ENCODE measurements at places on chromosomes 2 and 18.

DNA sequence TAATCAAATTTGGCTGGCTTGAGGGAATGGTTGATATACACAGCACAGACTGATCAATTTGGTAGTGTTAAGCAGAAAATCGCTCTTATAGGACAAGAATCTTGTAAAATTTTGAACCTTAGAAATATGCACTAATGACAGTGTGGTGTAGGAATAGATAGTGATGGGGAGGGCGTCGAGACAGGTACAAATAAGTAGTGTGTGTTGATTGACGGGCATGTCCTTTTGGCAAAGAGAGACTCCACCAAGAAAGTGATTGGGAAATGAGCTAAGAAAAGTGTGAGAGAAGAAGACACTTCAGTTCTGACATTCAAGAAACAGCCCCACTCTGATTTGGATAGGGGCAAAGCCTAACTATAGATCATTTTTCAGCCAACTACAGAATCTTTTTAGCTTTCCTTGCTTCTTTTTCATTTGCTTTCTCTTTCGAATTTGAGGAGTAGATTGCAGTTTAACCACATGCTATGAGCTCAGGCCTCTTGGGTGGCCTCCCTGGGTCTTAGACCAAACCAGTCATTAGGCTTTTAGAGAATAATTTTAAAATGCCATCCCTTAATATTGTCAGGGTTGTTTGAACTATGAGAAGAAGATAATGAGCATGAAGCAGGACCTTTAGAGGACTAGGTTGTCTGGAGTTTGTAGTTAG lies 127.1 kb downstream of the CERS6 start:
- DNase-seq = no peak

DNA sequence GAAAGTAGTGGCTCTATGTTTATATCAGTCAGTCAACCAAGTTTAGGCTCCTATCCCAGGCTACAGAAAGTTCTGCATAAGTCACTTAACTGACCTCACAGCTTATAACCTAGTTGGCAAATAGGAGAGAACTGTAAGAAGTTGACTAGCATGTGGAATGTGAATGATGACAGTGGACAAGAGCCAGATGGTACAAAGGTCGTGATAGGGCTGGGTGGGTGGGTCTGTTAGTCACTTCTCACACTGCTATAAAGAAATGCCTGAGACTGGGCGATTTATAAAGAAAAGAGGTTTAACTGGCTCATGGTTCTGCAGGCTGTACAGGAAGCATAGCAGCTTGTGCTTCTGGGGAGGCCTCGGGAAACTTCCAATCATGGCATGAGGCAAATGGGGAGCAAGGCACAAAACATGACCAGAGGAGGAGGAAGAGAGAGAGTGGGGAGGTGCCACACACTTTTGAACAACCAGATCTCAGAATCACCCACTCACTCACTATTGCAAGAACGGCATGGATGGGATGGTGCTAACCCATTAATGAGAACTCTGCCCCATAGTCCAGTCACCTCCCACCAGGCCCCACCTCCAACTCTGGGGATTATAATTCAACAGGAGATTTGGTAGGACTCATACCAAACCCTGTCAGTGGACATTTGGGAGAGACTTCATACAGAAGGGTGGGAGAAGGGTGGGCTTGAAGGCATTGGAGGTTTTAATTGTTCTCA lies 68.8 kb downstream of the LTBP1 start:
- no peak for DNase-seq

DNA sequence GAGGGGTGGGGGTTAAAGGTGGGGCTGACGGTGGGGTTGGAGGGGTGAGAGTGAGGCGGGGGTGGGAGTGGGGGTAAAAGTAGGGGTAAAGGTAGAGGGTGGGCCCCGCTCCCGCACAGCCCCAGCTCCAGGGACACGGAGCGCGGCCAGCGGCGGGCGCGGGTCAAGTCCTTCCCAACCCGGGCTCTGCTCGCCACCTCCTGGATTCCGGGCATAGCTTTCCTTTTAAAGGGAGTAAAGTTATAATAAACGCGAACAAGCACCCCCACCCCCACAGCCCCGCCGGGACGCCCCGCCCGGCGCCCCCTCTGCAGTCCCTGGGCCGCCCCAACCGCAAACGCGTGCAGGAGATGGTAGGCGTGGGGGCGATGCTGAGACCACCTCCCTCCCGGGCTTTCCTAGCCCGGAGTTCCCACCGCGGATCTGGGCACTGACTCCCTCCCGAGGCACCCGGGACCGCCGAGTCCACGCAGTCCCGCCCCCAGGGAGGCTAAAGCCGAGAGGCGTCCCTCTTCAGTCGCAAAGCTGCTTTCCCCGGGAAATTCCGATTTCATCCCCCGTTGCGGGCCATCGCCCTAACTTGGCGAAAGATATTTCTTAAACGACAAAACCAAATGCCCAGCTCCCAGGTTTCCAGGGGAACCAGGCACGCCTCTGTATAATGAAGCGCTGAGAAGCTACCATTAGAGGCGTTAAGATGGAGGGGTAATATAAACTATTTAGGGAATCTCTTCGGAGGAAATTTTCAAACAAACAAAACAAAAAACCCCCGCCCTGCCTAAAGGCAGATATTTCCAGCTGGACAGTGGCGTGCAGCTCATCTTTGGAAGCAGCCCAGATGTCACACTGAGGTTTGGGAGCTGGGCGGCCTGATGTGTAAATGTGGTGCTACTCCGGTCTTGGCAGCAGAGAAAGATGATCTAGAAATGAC lies at the start of gene LIMS2:
LIMS2 (minus strand) TSS at position 200 of the 931 bp plus-strand sequence. CDS start 506 bp downstream, outside the sequence.
- no peak for DNase-seq

DNA sequence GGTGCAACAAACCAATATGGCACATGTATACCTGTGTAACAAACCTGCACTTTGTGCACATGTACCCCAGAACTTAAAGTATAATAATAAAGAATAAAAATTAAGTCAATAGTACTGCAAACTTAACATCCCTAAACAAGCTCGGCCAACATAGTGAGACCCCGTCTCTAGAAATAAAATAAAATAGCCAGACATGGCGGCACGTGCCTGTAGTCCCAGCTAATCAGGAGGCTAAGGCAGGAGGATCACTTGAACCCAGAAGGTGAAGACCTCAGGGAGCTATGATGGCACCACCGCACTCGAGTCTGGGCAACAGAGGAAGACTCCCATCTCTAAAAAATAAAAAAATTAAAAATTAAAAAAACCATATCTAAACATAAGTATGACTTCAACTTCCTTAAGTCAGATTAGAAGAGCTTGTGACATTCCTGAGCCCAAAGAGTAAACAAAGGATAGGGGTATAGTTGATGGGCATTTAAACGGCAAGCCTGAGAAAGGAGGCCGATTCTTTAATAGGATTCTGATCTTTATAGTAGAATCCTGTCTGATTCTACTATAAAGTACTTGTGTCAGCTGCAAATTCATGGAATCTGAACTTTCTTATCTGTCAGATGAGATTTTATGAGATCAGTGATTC lies 1.6 kb downstream of the FAM124B start:
- DNase-seq = no peak

DNA sequence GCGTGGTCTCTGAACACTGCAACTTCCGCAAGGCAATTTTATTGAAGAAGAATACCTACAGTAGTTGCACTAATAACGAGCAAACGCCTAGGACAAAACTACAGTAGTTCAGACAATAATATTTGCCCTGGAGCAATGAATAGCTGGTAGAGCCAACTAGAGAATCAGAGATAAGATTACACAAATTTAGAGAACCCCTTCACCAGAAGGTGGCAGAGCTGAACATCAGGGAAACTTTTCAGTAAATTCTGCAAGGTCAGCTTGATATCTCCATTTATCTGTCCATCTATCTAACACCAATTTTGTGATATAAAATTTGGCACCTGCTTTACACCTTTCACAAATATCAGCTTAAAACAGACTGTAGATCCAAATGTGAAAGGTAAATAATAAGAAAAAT lies 43.8 kb downstream of the CDH19 start:
- no peak for DNase-seq

DNA sequence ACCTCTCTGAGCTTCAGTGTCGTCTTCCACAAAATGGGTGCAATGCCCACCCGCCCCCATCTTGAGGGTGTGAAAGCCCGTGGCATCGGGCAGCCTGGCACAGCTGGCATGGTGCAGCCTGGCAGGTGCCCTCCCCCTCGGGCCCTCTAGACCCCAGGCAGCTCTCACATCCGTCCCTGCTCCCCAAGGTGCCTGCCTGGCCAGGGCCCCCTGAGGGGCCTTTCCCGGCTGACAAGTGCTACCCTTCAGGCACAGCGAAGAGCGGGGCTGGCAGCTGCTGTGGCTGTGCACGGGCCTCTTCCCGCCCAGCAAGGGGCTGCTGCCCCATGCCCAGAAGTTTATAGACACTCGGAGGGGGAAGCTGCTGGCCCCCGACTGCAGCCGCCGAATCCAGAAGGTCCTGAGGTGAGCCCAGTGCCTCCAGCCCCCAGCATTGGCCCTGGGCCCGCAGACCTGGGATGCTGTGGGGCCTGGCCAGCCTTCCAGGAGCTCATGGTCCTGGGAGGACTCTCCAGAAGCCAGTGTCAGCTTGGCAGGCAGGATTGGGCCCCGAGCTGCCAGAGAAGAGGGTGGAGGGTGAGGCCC lies 13.9 kb upstream of the GPR17 start:
- DNase-seq = no peak

- DNase-seq = no peak
Measured at GRCh38 chr2:160224060-160224459, 24.0 kb upstream of the ITGB6 start.

- no peak for DNase-seq
Measured at GRCh38 chr2:197145471-197146056, 165.0 kb downstream of the ANKRD44 start.

GRCh38 chr2:72572501-72572900 lies 253.3 kb downstream of the EXOC6B start:
- DNase-seq = no peak

DNA sequence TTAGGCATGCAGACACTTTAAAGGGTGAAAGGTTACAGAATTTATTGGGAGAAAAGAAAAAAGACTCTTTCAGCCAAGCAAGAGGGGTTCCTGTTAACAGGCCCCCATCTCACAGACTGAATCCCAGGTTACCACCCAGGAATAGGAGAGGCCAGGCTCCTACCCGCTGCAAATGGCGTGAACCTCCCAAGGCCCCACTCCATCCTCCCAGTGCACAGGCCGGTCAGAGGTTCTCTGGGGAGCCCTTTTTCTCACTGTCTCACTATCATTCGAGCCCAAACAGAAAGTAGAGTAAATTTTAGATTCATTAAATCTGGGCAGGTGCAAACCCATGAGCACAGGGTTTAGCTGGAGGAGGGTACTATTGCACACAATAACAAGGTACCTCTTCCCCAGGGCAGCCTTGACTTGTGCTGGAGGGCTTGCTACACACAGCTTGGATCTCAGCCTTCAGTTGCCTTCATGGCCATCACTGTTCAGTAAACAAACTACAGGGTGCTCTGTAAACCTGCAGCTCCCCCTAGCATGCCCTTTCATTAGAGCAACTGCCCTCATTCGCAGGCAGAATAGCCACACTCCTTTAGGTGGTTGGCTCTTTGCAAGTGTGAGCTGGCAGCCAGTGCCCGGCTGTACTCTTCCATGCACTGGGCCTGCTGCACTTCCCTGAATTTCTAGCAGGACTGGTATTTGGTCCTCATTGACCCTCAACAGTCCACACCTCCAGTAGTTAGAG lies 7.3 kb upstream of the PLEK start:
- peak; percentile 18 for DNase-seq

DNA sequence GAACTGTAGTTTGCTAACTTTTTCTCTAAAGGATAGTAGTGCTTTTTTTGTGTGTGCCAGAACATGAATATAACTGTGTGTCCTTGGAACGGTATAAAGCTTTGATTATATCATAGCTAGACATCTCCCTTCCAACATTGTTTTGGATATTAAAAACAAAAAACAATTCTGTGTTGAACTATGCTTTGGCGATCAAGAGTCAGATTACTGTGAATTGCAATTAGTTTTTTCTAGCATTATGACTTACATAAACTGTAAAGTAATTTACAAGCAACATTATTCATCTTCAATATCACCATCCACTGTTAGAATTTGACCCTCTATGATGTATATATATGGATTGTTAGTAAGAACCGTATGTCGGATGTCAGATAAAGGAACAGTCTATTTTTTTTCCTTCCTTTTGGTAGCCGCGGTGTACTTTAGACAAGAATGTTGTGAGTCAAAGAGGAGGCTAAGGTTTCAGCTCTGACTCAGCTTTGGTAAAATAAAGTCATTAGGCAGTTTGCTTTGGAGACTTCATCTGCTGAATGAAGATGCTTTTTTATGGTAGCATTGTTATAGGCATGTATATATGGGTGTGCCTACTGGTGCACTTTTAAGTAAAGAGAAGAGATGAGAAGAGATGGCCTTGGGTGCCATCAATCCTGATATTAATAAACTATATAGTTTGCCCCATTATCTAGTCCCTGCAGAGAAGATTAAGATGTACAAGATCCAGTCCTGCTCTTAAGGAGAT lies 76.4 kb downstream of the LTBP1 start:
- no peak for DNase-seq

- no peak for DNase-seq
Measured at GRCh38 chr2:235046589-235046988, 94.8 kb downstream of the SH3BP4 start.

- no peak for DNase-seq
Measured at GRCh38 chr2:41510108-41510507, 537.7 kb upstream of the PKDCC start.

GRCh38 chr18:22567794-22568193 lies 150.1 kb upstream of the CTAGE1 start:
- no peak for DNase-seq

Data from GOT3 (cell line).